Stimulated activated CD8-positive, alpha-beta memory T cell treated with anti-CD3 and anti-CD28 coated beads, Interleukin-15, amount 100 ng/mL, for 4 hours (primary cell): ENCODE measurements at places on chromosomes 4 and X.

DNA sequence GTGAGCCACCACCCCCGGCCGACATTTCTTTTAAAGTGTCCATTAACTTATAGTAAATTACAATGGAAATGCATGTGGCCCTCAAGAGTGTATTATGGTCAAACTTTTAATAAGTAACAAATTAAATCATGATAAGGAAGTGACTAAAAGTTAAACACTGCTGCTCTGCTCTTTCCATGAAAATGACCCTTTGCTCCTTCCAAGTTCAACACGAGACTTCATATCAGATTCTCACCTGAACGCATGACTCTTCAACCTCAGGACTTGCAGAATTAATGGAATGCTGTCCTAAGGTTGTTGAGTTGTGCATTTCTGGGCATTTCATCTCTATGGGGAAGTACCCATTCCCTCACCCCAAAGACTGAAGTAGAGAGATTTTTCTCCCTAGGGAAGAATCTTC is 27.1 kb downstream of the AWAT2 start:
- DNase-seq = no peak

- DNase-seq = no peak
These were observed 413.8 kb downstream of the FAT4 start for GRCh38 chr4:125728568-125728967.

GRCh38 chr4:169573889-169574288 is 38.5 kb downstream of the NEK1 start:
- DNase-seq = no peak

DNA sequence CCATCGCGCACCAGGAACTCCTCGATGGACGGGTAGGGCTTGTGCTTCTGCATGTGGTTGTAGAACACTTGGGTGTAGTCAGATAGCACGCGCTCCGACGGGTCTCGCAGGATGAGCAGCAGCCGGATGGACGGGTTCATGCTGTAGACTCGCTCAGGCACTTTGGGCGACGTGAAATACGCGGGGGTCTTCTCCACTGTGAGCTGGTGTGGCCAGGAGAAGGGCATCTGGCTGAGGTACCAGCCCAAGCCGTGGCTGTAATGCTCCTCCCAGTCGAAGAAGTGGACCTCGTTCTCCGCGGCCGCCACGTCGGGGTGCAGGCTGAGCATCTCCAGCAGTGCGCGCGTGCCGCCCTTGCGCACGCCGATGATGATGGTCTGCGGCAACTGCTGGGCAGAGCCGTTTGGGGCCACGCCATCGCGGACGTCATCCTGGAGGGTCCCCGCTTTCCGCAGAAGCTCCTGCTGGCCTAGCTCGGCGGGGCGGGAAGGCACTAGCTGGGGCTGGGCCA is 29.2 kb downstream of the HS3ST1 start:
- no peak for DNase-seq

- DNase-seq = no peak
These were observed 62.0 kb downstream of the APOOL start for GRCh38 chrX:85065512-85066198.

- DNase-seq = no peak
These were observed 984.1 kb upstream of the GRID2 start for GRCh38 chr4:91319556-91320268.

DNA sequence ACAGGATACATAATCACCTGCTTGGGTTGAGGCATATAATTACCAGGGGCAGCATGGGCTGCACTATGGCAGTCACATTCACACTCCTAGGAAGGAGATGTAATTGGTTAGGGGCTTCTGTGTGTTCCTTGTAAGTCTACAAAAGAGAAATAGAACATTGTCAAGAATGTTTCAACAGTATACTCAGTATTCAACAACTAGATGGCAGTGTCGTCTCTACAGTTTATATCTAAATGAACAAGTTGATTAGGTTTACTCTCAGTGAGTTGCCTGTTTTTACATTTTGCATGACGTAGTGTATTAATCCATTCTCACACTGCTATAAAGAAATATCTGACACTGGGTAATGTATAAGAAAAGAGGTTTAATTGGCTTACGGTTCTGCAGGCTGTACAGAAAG is 50.5 kb upstream of the RAB33B start:
- no peak for DNase-seq

DNA sequence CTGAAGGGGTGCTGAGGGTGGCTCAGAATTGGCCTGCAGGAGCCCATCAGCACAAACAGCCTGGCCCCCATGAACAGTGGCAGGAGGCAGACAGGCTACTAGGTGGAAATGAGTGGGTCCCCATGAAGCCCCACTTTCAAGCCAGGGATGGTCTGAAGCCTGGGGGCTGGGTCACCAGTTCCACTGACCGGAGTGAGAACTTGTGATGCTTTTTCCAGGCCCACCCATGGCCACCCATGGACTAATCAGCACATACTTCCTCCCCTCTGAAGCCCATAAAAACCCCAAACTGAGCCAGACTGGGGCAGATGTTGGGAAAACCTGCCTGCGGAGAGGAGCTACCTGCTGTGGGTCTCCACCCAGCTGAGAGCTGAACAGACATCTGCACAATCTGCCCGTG is 284.1 kb downstream of the EVC2 start:
- DNase-seq = no peak

DNA sequence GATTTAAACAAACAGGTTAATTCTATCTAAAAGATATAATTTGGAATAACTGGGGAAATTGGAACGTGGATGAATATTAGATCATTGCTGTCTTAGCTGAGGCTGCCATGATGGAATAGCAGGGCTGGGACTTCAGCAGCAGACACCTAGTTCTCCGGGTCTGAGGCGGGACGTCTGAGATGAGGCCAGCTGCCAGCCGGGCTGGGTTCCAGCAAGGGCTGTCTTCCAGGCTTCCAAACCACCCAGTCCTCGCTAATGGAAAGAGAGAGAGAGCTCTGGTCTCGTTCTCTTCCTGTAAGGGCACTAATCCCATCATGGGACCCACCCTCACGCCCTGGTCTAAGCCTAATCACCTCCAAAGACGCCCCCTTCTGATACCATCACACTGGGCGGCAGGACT is 85.7 kb downstream of the ADRA2C start:
- no peak for DNase-seq

GRCh38 chr4:78612398-78613178 is 61.0 kb downstream of the ANXA3 start:
- DNase-seq = no peak

GRCh38 chrX:31297881-31298280 is 226.0 kb upstream of the FTHL17 start:
- no peak for DNase-seq

DNA sequence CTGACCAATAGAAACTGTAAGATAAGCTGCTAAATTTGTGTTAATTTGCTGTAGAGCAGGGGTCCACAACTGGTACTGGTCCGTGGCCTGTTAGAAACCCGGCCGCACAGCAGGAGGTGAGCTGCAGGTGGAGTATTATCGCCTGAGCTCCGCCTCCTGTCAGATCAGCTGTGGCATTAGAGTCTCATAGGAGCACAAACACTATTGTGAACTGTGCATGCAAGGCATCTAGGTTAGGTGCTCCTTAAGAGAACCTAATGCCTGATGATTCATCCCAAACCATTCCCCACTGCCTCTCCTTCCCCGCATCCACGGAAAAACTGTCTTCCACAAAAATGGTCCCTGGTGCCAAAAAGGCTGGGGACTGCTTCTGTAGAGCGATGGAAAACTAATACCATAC is 19.7 kb downstream of the FBXW7 start:
- no peak for DNase-seq

GRCh38 chrX:53704294-53704693 is 17.8 kb upstream of the HUWE1 start:
- DNase-seq = no peak

GRCh38 chr4:48904101-48904500 is 2.5 kb downstream of the OCIAD2 start:
- no peak for DNase-seq

- no peak for DNase-seq
These were observed 82.5 kb downstream of the WFS1 start for GRCh38 chr4:6352031-6352692.

- DNase-seq = no peak
These were observed 154.9 kb upstream of the TECRL start for GRCh38 chr4:64564126-64564525.

GRCh38 chrX:147476008-147476407 is 435.7 kb upstream of the FMR1 start:
- DNase-seq = no peak

- DNase-seq = no peak
These were observed 22.2 kb downstream of the CCDC149 start for GRCh38 chr4:24890561-24891126.

DNA sequence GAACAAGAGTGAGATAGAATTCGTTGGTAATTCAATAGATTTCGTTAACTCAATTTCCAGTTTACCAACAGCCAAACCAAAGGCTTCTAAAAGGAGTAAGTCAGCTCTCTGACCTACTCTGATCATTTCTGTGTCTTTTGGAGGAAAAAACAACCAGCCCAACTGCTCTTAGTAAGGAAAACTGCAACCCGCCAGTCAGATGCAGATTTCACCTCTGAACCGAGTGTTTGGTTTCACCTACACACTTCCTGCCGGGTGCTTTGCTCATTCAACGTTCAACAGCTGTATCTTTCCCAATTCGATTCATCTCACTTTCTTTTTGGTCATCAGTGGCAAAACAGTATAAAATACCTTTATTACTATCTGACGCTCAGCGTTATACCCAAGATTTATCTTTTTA is 24.5 kb downstream of the TMSB4X start:
- DNase-seq = no peak

DNA sequence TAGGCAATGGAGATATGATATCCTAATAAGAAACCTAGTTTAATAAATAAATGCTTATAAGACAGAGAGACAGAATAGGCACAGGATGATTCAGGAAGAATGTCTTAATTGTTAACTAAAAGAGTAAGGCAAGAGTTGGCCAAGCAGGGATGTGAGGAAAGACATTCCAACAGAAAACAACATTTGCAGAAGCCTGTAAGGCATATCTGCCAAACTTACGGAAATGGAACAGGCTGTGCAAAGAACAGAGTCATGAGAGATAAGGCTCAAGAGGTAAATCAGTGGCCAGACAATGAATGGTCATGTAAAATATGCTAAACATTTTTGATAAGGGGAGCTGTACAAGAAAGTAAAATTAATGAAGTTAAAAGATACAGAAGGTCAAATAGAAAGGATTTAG is 134.9 kb downstream of the KCTD8 start:
- no peak for DNase-seq

DNA sequence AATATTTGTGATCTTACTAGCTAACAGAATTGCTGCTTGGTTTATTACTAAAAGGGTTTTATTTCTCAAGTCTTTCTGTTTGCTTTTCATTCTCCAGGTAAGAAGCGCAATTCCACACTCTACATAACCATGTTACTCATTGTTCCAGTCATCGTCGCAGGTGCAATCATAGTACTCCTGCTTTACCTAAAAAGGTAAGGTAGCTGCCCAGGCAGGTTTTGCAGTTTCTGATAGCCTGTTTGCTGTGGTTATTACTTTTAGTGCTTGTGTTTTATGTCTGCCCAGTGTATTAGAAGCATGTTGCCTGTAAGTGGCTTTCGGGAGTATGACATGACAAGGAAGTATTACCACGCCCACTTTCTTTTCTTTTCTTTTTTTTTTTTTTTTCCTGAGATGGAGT is 46.4 kb downstream of the IL13RA1 start:
- DNase-seq = no peak

- no peak for DNase-seq
These were observed 164.3 kb upstream of the PABPC4L start for GRCh38 chr4:134365852-134366251.
